ENCODE measurements at places on chromosomes 11 and 22. TPM values are rescaled to one million over a fixed set of nuclear protein-coding genes. Genes with fewer than 3 reads are reported as not detected.

The E2F8 gene
- 1.1 TPM for total RNA-seq

The KIF18A gene
- 12.0 TPM for total RNA-seq

The OR8B12 gene
- total RNA-seq = not detected

The MS4A12 gene
- total RNA-seq = not detected

The PTGDR2 gene
- under 0.01 TPM for total RNA-seq

The POTEH gene
- not detected for total RNA-seq

The ARHGEF17 gene
- 39.6 TPM for total RNA-seq

The OR10G4 gene
- total RNA-seq = not detected

The DMC1 gene
- 10.3 TPM for total RNA-seq

The C11orf42 gene
- total RNA-seq = not detected

The VWCE gene
- 1.3 TPM for total RNA-seq

The IGSF22 gene
- total RNA-seq = not detected

The SNRPD3 gene
- 66.2 TPM for total RNA-seq

The NUP160 gene
- 34.2 TPM for total RNA-seq

The ARHGAP32 gene
- 11.9 TPM for total RNA-seq

The MPPED1 gene
- 0.39 TPM for total RNA-seq

The CRYAB gene
- total RNA-seq = 117 TPM

The SPI1 gene
- total RNA-seq = not detected

The RIMBP3B gene
- total RNA-seq = 0.22 TPM

The PNPLA5 gene
- 0.13 TPM for total RNA-seq

The CRYBA4 gene
- total RNA-seq = not detected

The PRG3 gene
- total RNA-seq = not detected

The GLYAT gene
- total RNA-seq = not detected

The UPB1 gene
- not detected for total RNA-seq

The ARL2 gene
- total RNA-seq = 74.2 TPM

All from articular chondrocyte of knee joint (primary cell).